ENCODE measurements at places on chromosomes 4 and X.

DNA sequence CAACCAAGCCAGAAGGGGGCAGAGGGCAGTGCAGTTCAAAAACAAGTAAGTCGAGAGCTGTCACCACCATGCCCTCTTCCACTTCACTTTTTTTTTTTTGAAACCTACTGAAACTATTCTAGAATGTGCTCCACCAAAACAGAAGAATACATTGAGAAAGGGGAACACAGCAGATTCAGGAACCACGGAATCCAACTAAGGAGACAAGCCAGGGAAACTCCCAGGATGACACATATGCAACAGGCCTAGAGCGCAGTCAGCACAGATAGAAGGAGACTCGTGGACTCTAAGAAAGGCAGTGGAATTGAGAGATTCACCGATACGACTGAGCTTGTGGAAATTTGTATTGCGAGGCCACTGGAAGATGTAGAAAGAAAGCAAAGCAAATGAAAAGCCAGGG, 66.1 kb downstream of the PHKA2 start:
- DNase-seq: no peak

- DNase-seq: no peak
These were observed 49.7 kb downstream of the HTT start for GRCh38 chr4:3124070-3124767.

GRCh38 chrX:20606831-20607230, 340.1 kb upstream of the RPS6KA3 start:
- DNase-seq: no peak

DNA sequence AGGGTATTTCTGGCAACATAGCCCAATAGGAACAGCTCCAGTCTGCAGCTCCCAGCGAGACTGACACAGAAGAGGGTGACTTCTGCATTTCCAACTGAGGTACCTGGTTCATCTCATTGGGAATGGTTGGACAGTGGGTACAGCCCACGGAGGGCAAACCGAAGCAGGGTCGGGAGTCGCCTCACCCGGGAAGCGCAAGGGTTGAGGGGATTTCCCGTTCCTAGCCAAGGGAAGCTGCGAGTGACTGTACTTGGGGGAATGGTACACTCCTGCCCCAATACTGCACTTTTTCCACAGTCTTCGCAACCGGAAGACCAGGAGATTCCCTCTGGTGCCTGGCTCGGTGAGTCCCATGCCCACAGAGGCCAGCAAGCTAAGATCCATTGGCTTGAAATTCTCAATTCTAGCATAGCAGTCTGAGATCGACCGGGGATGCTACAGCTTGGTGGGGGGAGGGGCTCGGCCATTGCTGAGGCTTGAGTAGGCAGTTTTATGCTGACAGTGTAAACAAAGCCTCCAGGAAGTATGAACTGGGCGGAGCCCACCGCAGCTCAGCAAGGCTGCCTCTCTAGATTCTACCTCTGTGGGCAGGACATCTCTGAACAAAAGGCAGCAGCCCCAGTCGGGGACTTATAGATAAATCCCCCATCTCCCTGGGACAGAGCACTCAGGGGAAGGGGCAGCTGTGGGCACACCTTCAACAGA, 14.0 kb upstream of the ADAD1 start:
- no peak for DNase-seq

GRCh38 chrX:130039847-130040246, 57.4 kb downstream of the BCORL1 start:
- no peak for DNase-seq

GRCh38 chr4:8391972-8392371, 48.6 kb downstream of the ACOX3 start:
- no peak for DNase-seq

GRCh38 chr4:2637956-2638552, 101.6 kb downstream of the FAM193A start:
- no peak for DNase-seq

DNA sequence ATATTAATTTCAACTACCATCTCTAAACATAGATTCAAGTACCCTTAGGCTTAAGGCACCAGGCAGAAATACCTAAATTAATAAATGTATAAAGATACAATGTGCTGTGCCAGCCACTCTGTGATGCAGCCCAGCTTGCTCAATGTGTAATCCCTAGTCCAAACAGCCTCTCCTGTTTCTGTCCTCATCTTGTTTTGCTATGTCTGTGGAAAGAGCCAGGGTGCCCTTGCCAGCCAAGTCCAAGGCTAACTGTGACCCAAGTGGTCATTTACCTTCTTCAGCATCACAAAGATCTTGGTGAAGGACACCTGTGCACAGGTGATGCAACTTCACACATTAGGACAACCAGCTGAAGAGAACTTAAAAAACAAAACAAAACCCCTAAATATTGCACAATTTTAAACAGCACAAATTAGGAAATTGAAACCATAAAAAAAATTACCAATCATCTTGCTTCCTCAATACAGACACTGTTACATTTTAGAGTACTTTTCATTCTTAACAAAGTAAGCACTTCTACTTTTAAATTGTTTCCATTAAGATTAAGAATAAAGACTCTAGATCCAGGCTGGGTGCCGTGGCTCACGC, 89.6 kb downstream of the C4orf51 start:
- no peak for DNase-seq

- no peak for DNase-seq
These were observed 5.0 kb downstream of the OPRPN start for GRCh38 chr4:70402762-70403161.

GRCh38 chr4:10622728-10623127, 61.8 kb downstream of the CLNK start:
- DNase-seq: no peak

DNA sequence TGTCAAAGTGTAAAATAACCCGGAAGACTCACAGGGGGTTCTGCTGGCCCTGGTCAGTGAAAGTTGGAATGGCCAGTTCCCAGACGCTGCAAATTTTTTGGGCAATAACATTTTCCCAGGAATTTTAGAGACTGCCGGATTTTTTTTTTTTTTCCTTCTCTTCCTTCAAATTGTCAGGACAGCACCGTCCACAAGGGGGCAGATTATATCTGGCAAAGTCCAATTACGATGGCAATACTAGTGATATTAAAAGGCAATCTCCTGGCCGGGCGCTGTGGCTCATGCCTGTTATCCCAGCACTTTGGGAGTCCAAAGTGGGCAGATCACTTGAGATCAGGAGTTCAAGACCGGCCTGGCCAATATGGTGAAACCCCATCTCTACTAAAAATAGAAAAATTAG, 20.5 kb downstream of the SLC25A5 start:
- no peak for DNase-seq

GRCh38 chr4:45925809-45926208, 198.0 kb downstream of the GABRG1 start:
- no peak for DNase-seq

GRCh38 chr4:174318829-174319764, 35.4 kb downstream of the CEP44 start:
- DNase-seq: no peak

GRCh38 chr4:141121768-141122454, 11.4 kb downstream of the RNF150 start:
- no peak for DNase-seq

GRCh38 chrX:15890463-15890862, 35.9 kb upstream of the AP1S2 start:
- DNase-seq: no peak

DNA sequence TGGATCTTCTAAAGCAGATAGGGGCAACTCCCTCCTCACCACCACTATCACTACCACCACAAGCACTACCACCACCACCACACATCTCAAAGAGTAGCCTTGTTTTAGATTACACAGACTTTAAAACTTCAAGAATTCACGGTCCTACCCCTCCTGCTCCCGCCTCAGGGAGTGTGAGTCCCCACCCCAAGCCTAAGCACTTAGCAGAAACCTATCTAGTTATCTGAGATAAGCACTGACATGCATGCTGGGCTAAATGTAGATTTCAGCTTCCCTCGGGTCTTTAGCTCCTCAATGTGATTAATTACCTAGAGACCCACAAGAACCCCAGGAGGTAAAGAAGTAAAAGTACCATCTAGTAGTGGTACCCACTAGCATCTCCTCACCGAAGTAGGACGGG, 775 bp downstream of the AMOT start:
- DNase-seq: no peak

- DNase-seq: no peak
These were observed 571.1 kb downstream of the PCDH7 start for GRCh38 chr4:31291238-31291637.

GRCh38 chr4:67658302-67658701, 42.7 kb downstream of the UBA6 start:
- DNase-seq: no peak

DNA sequence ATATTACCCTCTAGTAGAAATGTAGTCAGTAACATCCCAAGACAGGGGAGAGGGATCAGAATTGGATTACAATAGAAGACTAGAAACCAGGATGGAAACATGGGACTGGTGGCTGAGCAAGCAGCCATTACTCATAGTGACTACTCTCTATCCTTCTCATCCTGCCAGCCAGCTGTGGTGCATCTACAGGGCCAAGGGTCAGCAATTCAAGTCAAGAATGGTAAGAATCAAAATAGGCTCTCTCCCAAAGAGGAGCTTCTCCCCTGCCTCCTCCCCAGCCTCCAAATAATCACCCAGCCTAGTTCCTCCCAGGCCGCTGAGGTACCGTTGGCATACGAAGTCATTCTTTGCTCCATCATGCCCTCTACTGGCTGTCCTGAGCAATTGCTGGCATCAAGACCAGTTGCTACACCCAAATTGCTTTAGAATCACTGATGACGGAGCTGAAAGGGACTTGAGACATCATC, 19.4 kb downstream of the AWAT2 start:
- DNase-seq: no peak

GRCh38 chr4:185834088-185834487, 22.1 kb upstream of the SORBS2 start:
- DNase-seq: no peak

GRCh38 chr4:175419236-175419718, 392.8 kb downstream of the GPM6A start:
- DNase-seq: no peak

- no peak for DNase-seq
These were observed 104.6 kb downstream of the NPFFR2 start for GRCh38 chr4:72136429-72136828.

DNA sequence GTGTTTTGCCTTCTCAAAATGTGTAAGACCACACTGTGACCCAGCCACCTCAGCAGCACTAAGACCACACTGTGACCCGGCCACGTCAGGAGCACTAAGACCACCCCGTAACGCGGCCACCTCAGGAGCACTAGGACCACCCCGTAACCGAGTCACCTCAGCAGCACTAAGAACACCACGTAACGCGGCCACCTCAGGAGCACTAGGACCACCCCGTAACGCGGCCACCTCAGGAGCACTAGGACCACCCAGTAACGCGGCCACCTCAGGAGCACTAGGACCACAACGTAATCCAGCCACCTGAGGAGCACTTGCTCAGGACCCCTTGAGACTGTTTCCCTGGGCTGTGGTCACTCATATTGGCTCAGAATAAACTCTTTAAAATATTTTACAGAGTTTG, 71.7 kb downstream of the MTNR1A start:
- no peak for DNase-seq

- DNase-seq: no peak
These were observed 100.6 kb downstream of the AFF2 start for GRCh38 chrX:148601034-148601433.

DNA sequence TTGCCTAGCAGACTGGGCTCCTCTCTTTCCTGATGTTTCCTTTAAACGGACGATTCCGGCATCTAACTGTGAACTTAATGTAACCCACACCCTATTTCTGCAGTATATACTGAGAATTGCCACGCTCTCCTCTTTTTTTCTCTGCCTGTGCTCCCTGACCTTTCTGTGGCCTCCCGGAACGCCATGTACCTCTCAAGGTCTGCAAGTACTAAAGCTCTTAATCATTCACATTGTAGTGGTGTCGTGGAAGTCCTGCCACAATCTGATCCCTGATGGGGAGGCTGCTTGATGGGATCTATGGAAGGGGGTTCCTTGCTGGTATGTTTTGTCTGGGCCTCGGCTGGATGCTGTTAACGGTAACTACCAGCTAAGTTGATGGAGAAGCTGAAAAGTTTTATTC, 302.9 kb upstream of the EPHA5 start:
- no peak for DNase-seq

DNA sequence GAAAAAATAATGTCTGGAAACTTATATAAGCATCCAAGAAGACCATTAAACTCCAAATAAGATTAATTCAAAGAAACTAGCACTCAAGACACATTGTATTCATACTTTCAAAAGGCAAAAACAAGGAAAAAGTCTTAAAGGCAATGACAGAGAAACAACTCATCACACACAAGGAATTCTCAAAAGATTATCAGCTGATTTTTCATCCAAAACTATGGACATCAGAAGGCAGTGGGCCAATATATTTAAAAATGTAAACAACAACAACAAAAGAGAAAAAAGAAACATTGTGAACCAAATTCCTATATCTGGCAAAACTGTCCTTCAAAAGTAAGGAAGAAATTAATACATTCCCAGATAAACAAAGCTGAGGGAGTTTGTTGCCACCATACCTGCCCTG, 711.4 kb upstream of the GALNTL6 start:
- DNase-seq: no peak

DNA sequence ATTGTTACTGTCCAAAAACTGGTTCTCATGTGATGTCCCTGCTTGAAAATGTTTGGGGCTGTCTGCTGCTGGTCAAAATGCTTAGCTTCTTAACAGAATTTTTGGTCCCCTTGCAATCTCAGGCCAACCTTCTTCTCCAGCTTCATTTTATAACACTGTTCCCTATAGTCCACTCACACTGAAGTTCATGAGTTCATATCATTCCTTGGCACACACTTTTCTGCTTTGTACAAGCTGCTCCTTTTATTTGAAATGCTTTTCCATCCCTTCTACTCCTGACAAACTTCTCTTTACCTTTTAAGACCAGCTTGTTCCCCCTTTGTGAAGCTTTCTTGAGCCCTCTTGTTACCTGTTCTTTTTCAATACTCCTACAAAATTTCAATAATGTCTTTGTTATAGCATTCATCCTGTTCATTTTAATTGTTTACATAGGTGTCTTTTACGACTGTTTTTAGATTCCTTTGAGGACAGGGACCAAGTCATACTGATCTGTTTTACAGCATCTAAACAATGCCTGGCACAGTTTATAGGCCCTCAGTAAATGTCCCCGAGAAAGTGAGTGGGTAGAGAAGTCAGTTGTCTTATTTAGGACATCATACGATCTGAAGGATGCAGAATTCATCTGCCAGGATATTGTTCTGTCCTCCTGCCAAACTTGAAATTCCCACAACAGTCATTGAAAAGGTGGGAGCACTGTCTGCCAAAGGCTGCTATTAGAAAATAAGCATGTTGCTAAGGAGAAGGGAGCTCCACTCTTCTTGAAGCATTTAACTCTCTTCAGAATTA, 134.4 kb upstream of the BMPR1B start:
- no peak for DNase-seq

GRCh38 chrX:103063191-103063845, 653 bp downstream of the BEX1 start:
- DNase-seq: no peak

DNA sequence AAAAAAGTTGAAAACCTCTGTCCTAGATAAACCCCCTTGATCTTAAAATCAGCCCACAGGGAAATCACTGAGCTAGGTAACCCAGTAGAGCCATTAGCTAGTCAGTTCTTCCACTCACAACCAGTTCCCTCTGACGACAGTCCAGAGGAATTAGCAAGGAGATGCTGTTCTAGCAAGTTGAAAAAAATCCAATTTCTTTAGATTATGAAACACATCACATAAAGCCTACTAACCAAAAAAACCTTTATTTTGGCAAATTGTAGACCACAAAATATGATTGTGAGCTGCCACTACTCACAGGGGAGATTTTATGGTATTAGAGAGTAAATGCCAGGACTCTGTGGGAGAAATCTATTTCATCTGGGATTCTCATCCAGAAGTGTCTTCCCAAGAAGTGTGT, 22.6 kb downstream of the ADAMTS3 start:
- no peak for DNase-seq

GRCh38 chrX:113058634-113059033, 218.0 kb upstream of the AMOT start:
- no peak for DNase-seq
